ENCODE measurements at places on chromosomes 1 and 21. TPM values are rescaled to one million over a fixed set of nuclear protein-coding genes. Genes with fewer than 3 reads are reported as not detected.

TTLL10 gene
- polyA plus RNA-seq, result 0.73 TPM

PYHIN1 gene
- 0.13 TPM for polyA plus RNA-seq

FMO4 gene
- polyA plus RNA-seq, result 17.0 TPM

SPRR1B gene
- polyA plus RNA-seq, result not detected

GJC2 gene
- polyA plus RNA-seq, result 0.68 TPM

CDK18 gene
- polyA plus RNA-seq, result 22.9 TPM

DNA sequence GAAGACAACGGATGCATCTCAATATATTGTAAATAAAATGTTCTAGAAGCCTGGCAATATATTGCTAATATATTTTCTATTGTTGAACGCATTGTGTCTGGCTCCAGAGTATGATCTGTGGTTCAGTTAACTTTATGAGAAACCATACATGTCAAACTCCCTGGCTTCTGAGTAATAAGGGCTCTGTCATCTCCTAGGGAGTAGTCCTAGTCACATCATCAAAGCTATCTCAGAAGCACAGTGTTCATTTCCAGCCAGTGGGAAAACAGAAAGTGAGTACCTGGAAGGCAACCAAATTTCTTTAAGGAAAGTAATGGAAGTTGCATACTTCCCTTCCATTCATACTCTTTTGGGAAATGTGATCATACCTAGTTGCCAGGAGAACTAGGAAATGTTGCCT is 27.0 kb upstream of the ST6GALNAC5 start:
- no peak for DNase-seq

DNA sequence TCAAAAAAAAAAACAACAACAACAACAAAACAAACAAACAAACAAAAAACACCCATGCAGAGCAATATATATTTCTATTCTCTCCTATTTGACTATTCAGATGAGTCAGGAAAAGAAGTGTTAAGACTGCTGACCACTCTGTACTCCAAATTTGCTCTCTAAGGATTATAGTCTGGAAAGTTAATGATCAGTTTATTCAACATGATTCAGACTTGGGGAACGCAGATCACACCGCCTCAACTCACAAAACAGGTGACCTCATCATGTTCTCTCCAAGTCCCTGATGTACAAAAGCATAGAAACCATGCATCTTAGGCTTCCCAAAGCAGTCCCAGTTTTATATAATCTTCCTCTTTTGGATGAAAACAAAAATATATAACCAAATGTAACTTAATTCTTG is 51.9 kb upstream of the PRRC2C start:
- DNase-seq, result no peak

DNA sequence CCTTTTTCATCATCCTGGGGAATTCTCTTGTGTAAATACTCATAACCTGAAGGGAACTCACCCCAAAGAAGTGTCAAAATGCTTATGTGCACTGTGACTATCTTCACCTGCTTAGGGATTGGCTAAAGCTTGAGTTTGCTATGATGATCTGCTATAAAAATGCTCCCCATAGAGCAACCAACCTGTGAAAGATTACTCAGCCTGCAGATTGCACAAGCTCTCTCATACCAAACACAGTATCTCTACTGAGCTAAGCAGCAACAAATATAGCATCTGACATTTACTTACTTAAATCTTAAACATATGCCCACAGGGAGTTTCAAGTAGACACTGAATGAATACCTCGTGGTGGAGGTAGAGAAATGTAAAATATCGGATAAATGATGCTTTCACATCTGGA is 725.8 kb downstream of the MRPL39 start:
- DNase-seq, result no peak

- no peak for DNase-seq
Measured at GRCh38 chr1:214966346-214966745, 116.2 kb upstream of the KCNK2 start.

GRCh38 chr21:24561291-24561690 is 1046.0 kb downstream of the MRPL39 start:
- DNase-seq, result no peak

DNA sequence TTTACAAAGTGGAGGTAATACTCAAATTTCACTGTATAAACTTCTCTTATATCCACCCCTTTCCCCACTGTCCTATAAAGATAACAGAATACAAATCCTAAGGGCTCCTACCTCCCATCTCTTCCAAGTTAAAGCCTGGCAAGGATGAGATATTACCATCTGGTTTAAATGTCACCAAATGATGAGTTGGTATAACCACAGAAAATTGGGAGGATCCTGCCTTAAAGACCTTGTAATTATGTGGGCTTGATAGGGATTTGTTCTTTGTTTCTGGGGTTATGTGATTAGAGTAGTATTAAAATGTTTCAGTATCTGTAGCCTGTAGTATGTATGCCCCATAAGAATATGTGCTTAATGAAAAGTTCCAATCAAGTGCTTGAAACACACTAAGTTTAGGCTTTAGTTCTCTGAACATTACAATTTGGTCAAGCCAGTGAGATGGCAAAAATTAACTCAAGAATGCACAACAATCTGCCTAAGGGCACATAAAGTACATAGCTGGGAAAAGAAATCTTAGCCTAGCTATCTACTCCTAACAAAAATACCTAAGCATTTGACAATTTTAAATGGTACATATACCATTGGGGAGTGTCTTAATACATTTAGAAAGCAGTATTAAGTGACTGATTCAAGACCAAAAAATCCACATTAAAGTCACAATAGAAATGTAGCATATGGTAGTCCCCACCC is 14.0 kb downstream of the KDM5B start:
- DNase-seq, result no peak
